Small intestine (tissue), 16 donors: ENCODE measurements at places on chromosomes 12 and 14.

DNA sequence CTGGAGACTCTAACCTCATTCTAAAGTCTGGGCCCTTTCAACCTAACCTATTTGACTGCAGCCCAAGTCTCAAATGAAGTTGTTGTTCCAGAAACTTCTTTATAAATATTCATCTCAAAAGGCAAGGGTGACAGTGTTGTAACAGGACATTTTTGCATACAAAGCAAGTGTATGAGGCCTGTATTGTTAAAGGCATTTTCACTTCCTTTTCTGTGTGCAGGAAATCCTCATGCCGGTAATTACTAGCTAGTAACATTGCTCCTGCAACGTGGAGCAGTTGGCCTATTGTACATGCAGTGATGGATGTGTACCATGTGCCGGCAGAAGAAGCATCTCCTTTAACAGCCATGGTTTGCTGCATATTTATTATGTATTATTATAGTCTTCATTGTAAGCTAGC is 156.5 kb upstream of the RMST start:
- DNase-seq: no peak

- no peak for DNase-seq
These were observed 40.2 kb upstream of the FBRSL1 start for GRCh38 chr12:132449565-132450417.

DNA sequence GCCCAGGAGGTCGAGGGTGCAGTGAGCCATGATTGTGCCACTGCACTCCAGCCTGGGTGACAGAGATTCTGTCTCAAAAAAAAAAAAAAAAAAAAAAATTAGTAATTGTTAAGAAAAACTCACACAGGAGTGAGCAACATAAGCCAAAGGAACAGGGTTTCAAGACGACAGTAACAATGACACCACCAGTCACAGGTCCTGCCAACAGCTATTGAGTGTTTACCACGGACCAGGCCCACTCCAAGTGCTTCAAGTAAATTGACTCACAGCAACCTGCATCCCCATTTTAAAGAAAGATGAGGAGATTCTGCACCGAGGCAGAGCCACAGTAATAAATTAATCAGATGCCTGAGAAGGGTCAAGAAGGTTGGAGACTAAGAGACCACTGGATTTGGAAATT is 194.5 kb downstream of the DPF3 start:
- no peak for DNase-seq

- DNase-seq: peak; percentile 15
These were observed 467 bp downstream of the KCNK13 start for GRCh38 chr14:90062127-90062794.

DNA sequence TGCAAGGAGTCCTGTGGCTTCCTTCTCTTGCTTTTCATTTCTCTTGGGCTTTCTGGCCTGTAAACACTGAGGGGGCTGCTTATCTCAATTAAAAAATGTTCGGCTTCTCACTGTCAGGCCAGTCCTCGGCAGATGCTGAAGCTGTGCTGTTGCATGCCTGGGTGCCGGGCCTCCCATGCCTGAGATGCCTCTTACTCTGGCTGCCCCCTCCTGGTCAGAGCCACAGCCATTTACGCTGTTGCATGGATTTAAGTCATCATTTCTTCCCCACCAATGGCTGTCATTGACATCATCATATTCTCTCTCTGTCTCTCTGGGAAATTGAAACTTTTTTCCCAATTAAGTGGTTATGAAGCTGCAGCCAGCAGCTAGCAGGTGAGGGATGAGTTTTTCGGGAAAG is 53.7 kb downstream of the FOXN4 start:
- no peak for DNase-seq

DNA sequence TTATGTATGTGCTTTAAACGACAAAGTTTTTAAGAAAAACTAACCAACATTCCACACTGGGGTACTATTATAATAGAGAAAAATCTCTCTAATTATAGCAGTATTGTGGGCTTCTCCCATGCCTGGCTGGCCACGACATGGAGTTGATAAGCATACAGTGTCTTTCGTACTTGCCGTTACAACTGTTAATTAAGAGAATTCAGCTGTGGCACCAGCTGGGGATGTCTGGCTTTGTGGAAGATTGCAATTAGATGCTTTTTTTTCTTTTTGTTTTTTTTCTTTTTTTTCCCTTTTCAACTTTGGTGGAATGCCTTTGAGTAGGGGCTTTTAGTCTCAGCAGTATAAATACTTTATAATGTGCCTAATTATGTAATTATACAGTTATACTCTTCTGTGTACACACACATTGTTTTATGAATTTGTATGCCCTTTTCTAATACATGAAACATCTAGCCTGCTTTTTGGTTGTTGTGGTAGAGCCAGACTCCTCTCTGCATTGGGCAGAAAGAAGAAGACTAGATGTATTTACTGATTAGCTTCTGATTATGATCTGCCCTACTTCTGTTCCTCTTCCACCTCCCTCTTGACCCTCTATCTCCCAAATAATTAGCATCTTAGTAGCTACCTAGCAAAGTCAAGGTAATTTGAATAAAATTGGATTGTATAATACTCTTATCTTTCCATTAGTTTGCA is 76.4 kb downstream of the SUSD6 start:
- DNase-seq: no peak

- DNase-seq: no peak
These were observed 535.4 kb downstream of the RPS29 start for GRCh38 chr14:49050822-49051221.

GRCh38 chr14:61322011-61322798 is 826 bp downstream of the PRKCH start:
- peak; percentile 86 for DNase-seq

DNA sequence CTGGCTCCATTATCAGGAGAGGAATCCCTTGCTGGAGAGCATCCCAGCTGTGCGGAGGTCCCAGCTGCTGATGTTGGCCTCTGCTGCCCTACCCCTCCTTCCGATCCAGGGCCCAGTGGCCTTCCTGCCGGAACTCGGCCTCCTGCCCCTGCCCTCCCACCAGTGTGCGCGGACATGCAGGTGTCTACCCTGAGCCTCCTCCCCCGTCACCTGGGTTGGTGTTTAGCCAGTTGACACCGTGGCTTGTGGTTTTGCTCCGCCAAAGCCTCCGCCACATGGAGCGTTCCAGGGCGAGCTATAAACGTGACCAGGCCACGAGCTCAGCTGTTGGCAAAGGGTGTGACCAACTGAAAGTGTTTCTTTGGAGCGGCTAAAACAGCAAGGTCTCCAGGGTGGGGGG is 1104.3 kb downstream of the BCL11B start:
- DNase-seq: no peak
